ENCODE measurements at places on chromosomes 6 and 20.

DNA sequence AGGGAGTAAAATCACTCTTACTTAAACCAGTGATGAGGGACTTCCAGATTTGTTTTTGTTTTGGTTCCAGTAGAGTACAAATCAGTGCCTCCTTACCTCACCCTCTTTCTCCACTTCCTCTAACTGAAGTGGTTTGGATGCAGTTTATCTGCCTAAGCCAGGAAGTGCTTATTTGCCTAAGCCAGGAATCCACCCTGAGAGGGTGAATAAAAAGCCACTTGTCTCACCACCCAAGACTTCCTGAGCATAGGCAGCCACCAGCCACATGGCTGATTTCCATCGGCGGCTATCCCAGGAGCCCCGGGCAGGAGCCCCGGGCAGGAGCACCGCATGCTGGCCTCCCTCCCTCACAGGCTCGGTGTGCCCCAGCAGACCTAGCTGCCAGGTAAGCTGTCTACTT lies 12.0 kb downstream of the LRP11 start:
- DNase-seq, result no peak

GRCh38 chr20:41405436-41405835 lies 38.8 kb upstream of the EMILIN3 start:
- DNase-seq, result no peak

DNA sequence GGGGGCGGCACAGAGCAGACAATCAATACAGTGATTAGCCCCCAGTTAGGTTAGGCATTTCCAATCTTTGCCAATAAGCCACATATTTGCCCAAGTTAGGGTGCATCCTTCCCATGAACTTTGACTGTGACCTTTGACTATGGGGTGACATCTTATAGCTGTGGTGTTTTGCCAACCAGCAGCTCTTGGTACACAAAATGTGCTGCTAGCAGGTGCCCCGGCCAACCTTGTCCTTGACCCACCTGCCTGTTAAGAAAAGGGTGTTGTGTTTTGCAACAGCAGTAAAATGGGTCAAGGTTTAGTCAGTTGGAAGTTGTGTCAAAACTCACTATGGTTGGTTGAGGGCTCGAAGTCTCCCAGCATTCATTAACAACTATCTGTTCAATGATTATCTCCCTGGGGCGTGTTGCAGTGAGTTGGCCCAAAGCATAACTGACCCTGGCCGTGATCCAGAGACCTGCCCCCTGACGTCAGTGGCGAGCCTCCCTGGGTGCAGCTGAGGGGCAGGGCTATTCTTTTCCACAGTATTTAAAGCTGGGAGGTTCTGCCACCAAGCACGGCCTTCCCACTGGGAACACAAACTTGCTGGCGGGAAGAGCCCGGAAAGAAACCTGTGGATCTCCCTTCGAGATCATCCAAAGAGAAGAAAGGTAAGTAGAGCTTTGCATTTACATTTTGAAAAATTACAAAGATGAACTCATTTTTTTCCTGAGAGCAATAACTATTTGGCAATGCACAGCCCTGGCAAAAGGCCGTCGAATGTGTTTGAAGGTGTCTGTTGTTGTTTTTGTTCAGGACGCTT lies at the start of gene PCK1:
Gene PCK1 (plus strand): TSS at position 557 of the 802 bp plus-strand sequence. CDS start 302 bp downstream, outside the sequence.
- DNase-seq, result no peak

GRCh38 chr6:21915707-21916260 lies 322.2 kb downstream of the SOX4 start:
- no peak for DNase-seq

DNA sequence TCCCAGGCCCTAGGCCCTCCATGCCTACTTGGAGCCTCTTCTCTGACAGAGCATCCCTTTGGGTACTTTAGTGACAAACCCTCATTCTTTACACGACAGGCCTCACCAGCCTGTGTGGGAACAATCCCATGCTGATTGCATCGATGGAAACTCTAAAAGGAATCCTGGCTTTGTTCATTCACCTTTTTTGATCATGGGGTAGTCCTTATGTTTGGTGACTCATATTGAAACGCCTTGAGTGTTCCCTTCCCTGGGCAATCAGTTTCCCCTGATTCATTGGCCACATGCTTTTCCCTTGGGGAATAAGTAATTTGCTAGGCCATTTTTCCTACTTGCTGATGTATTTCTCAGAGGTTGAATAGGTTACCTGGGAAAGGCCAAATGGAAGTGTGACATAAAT lies 14.7 kb upstream of the TNFAIP3 start:
- DNase-seq, result no peak

GRCh38 chr6:12164508-12164770 lies 125.7 kb upstream of the EDN1 start:
- DNase-seq, result no peak

DNA sequence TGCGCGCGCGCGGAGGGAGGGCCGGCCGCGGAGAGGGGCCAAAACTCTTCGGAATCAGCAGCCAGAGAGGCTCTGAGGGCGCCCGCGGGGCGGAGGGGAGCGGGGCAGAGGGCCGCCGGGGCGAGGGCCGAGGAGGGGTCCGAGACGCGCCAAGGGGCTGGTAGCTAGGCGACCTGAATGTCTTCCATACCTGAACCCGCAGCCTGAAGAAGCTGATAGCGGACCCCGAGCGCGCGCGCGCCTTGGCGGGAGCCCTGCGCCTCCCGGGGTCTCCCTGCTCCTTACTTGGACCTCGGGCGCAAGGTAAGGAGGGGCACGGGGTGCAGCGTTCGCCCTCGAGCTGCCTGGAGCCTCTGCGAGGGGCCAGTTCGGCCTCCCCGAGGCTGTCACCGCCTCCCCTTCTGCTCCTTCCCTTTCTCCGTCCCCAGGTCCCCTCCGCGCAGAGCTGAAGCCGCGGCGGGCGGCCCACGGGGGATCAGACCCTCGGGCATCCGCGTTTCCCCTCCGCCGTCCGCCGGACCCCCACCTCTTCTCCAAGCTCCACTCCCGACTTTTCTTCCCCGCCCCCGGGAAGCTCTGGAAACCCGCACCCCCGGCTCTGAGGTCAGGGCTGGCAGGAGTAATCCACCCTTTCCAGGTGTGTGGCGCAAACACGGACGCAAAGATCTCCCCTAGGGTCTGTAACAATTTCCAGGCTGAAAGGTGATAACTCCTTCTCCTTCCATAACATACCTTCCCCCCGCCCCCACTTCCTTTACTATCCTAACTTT lies 13.1 kb upstream of the DEK start:
- DNase-seq, result no peak

DNA sequence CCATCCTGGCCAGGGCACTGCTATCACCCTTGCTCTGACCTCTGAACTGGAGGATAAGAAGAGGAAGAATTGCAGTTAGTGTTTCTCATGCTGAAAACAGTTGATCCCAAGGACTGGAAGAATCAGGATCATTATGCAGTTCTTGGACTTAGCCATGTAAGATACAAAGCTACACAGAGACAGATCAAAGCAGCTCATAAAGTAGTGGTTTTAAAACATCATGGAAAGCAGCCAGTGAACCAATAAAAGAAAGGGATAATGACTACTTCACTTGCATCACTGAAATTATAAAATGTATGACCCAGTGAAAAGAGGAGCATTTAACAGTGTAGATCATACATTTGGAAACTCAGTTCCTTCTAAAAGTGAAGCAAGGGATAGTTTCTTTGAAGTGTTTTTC lies 47.7 kb downstream of the DNAH8 start:
- DNase-seq, result no peak

DNA sequence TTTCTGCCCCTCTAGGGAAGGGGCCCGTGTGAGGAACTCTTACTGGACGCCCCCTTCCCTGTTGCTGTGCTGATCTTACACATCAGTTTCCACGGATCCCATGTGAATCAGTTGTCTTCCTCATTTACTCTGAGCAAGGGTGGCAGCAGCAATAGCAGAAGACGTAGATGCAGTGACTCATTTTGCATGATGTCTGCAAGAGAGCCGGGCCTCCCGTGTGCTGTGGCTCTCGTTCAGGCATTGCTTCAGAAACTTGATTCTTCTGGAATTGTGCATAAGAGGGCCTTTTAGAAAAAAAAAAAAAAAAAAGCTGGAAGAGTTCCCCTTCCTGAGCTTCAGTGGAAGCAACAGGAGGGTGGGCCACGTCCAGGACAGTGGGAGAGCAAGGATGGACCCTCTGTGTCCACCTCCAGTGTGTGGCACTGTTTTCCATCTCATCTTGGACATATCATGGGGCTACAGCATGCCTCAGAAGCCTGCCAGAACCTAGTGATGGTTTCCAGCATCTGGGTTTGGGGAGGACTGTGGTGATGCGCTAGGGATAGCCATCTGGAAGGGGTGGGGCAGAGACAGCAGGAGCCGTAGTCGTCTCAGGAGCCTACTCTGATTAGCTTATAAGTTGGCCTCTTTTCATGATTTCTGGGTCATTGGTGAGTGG lies 62.1 kb downstream of the FOXO3 start:
- DNase-seq, result peak; percentile 66

- DNase-seq, result no peak
Measured at GRCh38 chr20:21046413-21047070, 59.6 kb downstream of the LINC00237 start.

GRCh38 chr20:51326201-51326819 lies 216.2 kb downstream of the NFATC2 start:
- DNase-seq, result no peak

GRCh38 chr20:21309678-21310467 lies 6.7 kb downstream of the XRN2 start:
- DNase-seq, result no peak

- peak; percentile 70 for DNase-seq
Measured at GRCh38 chr6:44045672-44046015, 81.6 kb downstream of the MRPL14 start.

DNA sequence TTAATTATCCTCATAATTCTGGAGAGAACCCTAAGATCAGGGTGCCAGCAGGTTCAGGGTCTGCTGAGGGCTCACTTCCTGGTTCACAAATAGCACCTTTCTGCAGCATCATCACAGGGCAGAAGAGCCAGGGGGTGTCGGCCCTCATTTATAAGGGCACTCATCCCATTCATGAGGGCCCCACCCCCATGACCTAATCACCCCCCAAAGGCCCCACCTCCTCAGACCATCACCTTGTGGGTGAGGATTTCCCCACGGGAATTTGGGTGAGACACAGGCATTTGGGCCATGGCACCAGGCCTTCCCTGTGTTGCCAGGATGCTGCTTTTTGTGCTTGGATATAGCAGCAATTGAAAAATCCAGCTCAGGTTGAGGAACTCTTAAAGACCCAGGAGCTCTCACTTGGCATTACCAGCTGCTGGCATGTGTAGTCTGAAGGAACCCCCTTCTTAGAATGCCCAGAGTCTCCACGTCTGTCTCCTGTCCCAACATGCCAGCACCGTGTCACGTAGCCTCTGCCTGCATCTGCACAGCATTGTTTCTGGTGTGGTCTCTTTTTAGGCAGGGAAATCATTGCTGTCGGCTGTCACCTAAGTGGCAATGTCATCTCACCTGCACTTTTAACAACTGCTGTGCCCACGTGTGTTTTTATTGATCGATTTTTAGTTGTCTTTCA lies 71.5 kb downstream of the RPP40 start:
- DNase-seq, result no peak

DNA sequence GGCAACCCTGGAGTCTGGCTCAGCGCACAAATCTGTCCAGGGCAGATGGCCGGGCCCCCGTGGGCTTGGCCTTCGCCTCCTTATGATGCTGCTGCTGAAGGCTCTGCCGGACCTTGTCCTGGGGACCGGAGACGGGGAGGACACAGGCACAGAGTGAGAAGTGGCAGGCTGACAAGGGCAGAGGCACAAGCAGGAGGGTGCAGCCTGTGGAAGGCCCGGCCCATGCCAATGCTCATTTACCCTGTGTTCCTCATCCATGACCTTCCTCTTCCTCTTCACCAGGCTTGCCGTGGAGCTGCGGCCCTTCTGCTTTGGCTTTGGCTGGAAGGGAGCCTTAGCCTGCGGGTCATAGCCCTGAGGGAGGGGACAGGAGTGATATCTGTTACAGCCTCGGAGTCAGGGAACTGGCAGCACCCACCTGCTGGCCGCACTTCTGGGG lies 2.4 kb downstream of the B3GALT4 start:
- no peak for DNase-seq

DNA sequence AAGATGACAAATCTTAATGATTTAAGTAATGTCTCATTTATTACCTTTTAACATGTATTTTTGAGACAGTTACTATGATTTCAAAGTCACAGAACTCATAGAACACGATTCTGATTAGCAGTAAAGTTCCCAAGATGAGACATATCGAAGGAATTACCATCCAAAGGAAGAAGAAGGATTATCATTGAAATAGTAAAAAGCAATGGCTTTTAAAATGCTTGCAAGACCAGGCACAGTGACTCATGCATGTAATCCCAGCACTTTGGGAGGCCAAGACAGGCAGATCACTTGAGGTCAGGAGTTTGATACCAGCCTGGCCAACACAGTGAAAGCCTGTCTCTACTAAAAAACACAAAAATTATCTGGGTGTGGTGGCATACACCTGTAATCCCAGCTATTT lies 219.2 kb downstream of the KHDC1L start:
- no peak for DNase-seq

DNA sequence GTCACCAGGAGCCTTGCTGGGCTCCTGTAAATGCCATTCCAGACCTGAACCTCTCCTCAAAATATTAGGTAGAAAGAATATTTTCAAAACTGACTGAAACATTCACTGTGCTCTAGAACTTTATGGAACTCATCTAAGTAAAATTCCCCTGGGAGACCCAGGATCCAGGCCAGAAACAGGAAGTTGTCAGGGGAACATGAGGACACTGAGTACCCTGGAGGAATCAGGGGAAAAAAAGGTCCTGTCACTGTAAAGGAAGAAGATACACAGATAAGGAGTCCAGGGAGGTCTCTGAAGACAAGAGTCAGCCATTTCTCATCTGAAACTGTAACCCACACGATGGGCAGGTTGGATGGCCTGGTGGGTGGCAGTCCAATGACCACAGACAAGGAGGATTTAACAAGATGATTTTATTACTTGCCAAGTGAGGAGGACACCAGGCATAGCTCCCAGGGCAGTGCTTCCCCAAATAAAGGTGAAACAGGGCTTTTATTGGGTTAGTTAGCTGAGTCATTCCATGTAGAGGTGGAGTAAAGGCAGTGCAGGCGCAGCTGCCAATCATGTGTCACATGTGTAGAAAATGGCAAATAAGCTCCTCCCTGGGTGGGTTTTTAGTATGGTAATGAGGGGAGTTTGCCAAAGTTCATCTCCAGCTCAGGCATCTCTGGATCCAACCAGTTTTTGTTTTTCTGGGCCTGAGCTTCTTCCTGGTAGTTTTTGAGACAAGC lies 138.5 kb downstream of the RCAN2 start:
- no peak for DNase-seq

DNA sequence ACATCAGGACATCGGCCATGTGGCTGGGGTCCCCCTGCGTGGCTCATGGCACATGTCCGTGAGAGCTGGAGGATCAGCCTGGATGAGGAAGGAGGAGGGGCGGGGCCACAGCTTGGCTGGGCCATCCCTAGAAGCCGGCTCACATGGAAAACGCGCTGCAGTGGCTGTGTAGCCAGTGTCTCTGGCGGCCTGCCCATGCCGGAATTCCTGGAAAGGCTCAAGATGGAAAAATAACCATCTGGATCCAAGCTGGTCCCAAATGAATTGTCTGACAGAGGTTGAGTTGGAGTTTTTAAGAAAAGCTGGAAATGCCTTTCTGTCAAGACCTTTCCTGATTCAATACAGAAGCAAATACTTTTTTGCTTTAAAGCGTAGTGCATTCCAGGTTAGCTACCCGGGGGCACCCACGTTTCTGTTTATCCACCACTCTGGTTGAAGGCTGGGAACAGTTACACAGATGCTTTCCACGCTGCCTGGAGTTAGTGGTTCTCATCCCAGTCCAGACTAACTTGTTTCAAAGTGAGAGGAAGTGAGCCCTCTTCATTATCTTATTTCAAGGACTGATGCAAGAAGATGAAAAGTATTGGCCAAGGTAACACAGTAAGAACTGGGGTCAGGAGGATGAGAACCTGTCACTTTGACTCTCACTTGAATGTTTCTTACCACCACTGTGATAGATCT lies 99.0 kb downstream of the GMPR start:
- peak; percentile 97 for DNase-seq
